ENCODE measurements at places on chromosomes 7 and 10.

DNA sequence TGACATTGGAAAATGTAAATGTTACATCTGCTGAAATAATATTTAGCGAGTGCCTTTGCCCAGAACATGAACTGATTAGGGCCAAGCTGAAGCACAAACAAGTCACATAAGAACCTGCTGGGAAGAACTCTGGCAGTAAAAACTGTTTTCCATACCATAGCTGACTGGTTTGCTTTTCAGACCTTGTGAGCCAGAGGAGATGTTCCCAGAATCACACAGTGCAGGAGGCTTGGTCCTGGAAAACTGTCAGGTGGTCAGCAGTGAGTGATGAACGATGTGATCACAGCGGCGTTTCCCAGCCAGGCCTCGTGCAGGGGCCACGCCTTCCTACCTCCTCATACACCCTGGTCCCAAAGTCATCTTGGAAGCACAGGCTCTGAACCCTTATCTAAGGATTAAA, 164.2 kb upstream of the EEPD1 start:
- no peak for DNase-seq

DNA sequence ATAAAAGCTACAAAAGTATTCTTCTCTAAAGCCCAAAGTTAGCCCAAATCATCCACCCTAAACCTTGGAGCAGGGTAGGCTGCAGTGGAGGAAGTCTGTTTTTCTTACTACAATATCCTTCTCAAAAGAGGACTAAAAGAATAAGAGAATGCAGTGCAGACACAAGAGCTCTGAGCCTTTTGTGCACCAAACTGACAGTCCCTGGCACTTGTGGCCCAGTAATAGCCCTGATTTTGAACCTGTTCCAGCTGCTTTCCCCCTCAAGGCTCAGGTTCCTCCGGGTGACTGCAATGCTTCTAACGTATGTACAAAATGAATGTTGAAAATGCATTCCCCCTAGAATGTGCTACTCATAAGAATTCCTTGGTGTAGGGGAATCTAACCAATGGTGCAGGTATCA, 154.4 kb downstream of the JAZF1 start:
- DNase-seq, result no peak

DNA sequence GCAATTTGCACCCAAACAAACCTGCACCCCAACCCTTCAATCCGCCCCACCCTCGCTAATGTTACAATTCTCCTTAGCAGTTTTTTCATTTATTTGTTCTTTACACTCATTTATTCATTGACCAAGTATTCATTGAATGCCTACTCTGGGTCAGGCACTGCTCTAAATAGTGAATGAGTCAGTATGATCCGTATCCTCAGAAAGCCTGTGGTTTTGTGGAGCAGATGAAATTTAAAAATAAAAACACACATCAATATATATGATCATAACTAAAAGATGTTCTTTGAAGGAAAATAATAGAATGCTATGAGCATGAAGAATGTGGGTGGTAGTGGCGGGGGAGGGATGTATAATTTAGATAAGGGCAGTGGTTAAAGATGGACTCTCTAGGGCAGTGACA, 13.3 kb downstream of the IFIT5 start:
- DNase-seq, result no peak

DNA sequence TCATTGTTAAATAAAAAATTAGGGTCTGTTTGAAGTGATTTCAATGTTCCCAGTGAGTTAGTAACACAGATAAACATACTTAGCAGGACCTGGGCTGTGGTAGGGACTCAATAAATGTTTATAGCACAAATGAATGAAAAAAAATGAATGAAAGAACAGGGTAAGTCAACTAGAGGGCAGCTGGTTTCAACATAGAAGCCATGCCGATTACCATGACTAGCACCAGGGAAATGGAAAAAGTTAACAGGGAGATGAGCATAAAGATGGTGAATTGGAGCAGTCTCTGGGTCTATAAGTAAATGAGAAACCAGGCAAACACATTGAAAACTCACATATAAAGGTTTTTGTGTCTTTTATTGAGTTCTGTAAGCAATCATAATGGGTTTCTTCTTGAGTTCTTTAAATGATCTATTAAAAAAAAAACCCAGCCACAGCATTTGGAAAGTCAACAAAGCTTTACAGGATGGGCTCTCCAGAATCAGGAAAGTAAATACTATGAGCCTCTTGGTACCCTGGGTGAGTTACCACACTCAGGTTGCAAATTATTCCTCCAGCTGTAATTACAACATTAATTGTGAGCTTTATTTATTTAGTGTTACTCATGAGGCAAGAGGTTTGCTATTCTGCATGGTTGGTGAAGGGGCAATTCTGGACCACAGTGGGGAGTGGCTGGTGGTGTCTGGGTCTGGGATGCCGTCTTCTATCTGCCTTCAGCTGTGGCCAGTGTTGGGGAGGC, 46.1 kb upstream of the MTPN start:
- no peak for DNase-seq

DNA sequence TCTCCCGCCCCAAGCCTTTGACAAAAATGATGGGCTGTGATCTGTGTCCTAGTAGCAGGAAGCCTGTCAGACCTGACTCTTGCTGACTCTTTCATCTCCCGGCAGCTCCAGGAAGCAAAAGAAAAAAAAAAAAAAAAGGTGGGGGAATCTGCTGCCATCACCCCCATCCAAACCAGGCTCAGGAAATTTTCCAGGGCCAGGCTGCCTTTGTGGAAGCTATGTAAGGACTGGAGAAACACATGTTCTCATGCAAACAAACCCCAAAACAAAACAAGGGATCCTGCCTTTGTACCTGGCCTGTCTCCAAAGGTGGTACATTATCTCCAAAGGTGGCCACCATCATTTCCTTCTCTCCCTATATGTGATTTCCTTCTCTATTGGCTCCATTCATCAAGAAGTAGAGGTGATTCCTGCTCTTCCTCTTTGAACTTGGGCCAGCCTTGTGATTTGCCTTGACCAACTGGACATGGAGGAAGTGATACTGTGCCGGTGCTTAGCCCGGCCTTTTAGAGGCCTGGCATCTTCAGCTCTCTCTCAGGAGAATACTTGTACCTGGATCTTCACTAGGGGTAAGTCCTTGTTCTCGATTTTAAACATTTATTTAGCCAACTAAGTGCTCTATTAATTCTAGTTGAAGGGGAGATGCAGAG, 192.2 kb upstream of the SVIL start:
- DNase-seq, result no peak

- DNase-seq, result no peak
Measured at GRCh38 chr10:68074031-68074774, 880 bp downstream of the HERC4 start.

GRCh38 chr7:99618726-99619125, 2.0 kb downstream of the ZSCAN25 start:
- DNase-seq, result no peak

DNA sequence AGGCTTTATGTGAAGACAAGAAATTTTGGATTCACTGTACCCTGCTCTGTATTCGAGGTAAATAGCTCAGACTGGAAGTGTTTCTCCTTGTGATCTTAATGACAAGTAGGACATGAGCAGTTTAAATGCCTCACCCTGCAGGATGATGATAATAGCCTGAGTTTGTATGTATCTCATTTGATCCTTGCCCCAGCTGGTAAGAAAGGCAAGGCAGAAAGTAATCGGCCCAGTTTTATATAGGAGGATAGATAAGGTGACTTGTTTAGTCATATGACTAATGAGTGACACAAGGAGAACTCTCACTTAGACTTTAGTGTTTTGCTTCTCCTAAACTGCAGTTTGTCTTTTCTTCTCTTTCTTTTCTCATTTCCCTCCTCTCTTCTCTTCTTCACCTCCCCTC, 372.6 kb downstream of the PHF14 start:
- no peak for DNase-seq

DNA sequence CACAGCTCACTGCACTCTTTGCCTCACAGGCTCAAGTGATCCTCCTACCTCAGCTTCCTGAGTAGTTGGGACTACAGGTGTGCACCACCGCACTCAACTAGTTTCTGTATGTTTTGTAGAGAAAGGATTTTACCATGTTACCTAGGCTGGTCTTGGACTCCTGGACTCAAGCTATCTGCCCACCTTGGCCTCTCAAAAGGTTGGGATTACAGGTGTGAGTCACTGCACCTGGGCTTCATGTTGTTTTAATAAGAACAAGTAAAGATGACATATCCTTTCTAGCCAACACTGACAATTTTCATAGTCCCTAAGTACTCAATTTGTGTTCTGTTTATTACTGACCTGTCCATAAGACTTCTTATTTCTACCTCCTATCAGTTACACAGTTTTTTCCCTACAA, 16.8 kb downstream of the SEMA3C start:
- DNase-seq, result no peak

GRCh38 chr10:96608805-96609204, 22.0 kb upstream of the TM9SF3 start:
- DNase-seq, result no peak

DNA sequence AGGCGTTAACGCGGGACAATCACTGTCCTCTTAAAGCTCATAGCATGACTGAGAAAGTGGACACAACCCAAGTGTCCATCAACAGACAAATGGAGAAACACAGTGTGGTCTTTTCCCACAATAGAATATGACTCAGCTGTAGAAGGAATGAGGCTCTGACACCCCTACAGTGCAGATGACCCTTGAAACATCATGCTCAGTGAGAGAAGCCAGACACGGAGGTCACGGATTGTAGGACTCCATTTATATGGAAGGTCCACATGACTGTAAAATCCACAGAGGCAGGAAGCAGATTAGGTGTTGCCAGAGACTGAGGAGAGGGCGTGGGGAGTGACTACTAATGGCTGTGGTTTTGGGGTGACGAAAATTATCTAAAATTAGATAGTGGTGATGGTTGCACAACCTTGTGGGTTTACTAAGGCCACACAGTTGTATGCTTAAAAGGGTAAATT, 6.1 kb upstream of the NCAPG2 start:
- no peak for DNase-seq

DNA sequence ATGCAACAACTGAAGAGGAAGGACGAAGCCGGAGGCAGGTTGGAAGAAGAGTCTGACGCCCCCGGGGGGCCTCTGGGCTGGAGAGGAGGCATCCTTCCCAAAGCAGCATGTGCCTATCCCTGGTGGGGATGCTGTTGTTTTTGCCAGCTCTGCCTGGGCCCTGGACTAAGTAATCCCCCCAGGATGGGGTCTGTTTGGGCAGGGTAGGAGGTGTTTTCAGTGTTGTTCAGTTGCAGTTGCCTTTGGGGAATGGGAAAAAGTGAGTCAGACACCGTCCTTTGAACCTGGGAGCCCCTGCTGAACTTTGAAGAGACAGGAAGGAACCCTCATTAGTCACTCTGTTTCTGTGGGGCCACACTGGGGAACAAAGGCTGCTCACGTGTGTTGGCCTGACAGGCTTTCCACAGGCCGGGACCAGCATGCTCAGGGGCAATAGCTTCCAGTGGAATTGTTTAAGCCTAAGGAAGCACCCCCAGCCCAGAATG, 35.2 kb upstream of the GDF10 start:
- peak; percentile 76 for DNase-seq

DNA sequence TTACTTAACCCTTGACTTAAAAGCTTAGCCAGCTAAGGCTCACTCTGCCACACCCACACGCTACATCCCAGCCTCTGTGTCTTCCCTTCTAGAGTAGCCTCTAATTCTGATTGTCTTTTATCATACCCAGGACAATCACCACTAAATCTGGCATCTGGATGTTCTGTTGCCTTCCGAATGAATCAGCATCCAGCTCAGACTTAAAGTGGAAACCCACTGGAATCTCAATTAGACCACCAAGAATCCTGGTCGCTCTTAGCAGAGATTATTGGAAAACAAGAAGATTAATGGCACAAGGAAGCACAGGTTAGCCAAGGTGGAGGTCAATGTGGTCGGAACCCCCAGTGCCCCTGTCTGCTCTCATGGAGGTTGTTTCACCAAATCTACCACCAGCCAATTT, 404.2 kb upstream of the FOXK1 start:
- no peak for DNase-seq

GRCh38 chr7:153934629-153935028, 117.6 kb upstream of the DPP6 start:
- no peak for DNase-seq

GRCh38 chr7:97506728-97507127, 225.2 kb upstream of the TAC1 start:
- DNase-seq, result no peak

DNA sequence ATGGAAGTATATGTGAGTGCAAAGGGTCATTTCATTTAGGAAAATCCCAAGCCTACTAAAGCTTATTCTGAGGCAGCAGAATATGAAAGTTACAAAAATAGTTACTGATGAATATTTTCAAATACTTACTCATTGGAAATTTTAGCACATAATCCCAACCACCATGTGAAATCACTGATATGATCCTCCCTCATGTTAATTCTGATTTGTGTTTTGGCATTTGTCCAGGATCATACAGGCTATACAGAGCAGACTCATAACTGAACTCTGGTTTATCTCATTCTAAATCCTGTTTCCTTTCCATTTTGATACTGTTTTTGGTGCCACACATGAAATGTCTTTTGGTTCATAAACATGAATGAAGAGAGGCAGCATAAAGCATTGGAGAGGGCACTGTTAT, 3.4 kb upstream of the FAM24B start:
- DNase-seq, result no peak

GRCh38 chr10:29005988-29006387, 282.9 kb upstream of the LYZL1 start:
- no peak for DNase-seq

GRCh38 chr7:31890766-31891165, 179.4 kb downstream of the PDE1C start:
- no peak for DNase-seq

- DNase-seq, result no peak
Measured at GRCh38 chr7:31835471-31835870, 148.5 kb downstream of the PPP1R17 start.

DNA sequence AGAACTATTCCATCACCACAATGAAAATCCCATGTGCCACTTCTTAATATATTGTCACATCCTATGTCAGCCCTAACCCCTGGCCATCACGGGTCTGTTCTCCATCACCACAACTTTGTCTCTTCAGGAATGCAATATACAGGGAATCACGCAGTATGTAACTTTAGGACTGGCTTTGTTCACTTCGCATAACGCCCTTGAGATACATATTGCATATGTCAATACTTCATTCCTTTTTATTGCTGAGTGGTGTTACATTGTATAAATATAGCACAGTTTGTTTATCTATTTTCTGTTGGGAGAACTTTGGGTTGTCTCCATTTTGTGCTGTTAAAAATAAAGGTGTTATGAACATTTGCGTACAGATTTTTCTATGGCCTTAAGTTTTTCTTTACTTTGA, 195.4 kb upstream of the ZMIZ1 start:
- DNase-seq, result no peak

DNA sequence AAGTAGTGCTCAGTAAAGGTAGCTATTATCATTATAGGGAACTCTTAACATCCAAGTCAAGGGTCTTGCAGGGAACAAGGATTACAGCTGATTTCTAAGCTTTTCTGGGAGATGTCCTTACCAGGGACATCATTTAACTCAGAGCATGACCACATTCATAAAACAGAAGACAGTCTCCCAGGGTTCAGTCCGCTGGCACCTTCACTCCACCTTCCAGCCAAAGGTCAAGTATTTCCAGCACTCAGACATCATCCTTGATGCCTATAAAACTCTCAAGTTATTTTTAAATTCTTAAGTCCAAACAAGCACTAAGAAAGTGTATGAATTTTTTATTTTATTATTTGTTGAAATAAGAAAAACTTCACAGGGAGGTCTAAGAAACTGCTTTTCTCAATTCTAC, 119.7 kb upstream of the KMT2E start:
- no peak for DNase-seq

- no peak for DNase-seq
Measured at GRCh38 chr7:46864716-46865115, 717.2 kb downstream of the TNS3 start.

- DNase-seq, result no peak
Measured at GRCh38 chr10:70587045-70587658, 15.4 kb downstream of the PRF1 start.

Measured in activated T-cell treated with anti-CD3 and anti-CD28 coated beads, Interleukin-2, amount 50 U/mL, for 72 hours (primary cell).